Stimulated activated naive CD8-positive, alpha-beta T cell treated with anti-CD3 and anti-CD28 coated beads, Interleukin-15, Interleukin-2, amounts not matched to agents 100 U/mL and 50 U/mL, for 24 hours (primary cell): ENCODE measurements at places on chromosomes 12 and 14.

DNA sequence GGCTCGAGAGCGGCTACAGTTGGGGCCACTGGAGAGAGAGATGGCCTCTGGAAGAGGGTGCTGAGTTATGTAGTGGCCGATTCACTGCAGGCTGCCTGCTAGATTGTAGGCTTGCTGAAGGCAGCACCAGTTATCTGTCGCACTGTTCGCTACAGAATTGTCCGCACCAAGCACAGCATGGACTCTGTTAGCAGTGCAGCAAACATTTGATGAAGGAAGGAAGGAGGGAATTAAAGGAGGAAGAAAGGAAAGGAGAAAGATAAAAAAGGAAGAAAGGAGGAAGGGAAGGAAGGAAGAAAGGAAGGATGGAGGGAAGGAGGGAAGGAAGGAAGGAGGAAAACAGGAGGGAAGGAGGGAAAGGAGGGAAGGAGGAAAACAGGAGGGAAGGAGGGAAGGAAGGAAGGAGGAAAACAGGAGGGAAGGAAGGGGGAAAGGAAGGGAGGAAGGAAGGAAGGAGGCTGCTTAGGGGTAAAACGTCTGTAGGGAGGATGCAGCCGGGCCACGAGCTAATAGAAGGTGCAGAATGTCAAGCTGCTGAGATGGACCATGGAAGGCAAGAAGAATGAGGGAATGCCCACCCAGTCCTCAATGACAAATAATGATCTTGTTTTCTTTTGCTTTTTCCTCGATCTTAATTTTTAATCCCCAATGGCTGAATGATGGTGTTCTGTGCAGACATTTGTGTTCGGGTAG is 27.3 kb upstream of the ADIPOR2 start:
- no peak for DNase-seq

GRCh38 chr12:27208414-27208750 is 35.7 kb upstream of the STK38L start:
- DNase-seq = no peak

DNA sequence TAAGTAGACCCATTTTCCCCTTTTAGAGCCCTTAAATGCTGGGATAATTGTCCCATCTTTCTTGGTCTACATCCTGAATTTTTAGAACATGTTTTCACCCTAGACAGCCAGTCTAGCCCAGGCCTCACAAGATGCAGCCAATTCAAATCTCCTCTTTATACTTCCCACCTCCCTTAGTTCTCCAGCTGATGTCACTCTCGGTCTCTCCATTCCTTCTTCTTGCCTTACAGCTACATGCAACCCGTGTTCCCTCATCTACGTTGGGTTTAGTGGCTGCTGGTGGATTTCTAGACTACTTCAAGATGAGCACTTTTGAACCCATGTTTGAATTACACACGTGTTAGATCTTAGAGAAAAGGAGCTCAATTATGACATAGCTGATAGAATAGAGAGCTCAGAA is 132.0 kb downstream of the PPM1H start:
- DNase-seq = no peak

- DNase-seq = no peak
Observed at GRCh38 chr14:24183014-24183481, 5.6 kb downstream of the IPO4 start.
